ENCODE measurements at places on chromosomes 12 and 14.

DNA sequence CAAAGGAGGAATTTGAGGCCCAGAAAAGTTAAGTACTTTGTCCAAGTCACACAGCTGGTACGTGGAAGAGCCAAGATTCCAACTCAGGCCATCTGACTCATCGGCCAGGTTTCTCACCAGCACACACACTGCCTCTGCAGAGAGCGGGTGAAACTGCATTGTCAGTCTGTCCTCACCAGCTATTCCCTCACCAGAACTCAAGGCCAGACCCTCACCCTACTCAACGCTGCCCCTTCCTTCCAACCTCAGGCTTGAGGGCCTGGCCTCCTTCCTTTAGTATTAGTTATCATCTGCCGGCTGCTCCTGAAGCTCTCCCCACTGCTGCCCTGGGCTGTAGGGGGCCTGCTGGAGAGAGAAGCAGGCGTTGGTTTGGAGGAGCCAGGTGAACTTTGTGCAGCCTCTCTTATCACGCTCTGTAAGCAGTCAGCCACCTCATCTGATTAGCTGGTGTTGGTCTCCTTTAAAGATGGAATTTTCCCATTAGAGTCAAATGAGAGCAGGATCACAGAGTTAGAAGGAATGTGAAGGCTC is 16.6 kb upstream of the PLEK2 start:
- DNase-seq: no peak

GRCh38 chr14:22978981-22979671 is 3.2 kb downstream of the AJUBA start:
- DNase-seq: no peak

DNA sequence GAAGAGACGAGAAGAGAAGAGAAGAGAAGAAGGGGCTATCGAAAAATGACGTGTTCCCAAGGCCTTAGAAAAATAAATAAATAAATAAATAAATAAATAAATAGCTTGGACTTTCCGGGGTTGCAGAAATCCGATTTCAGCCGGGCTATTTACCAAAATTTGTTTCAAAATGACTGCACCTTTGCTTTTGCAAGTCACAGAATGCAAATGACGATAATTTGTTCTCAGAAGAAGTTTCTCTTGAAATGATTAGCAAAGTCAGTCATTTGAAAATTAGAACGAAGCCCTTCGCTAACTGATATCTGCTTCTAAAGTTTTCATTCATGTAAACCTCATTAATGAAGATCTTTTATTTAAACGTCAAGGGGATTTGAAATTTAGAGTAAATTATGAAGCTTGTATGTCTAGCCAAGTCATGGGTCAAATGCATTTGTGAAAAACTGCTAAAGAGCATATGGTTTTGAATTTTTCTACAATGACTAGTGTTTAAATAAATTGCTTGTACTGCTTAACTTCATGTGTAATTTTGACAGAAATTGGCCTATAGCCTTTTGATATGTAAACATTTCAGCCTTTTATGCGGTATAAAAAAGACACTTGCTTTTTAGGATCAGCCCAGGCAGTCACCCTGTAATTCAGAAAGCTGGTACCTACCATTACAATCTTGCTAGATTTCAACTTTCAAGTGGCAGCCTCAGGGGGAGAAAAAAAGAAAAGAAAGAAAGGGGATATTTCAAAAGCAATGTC is 4.6 kb upstream of the GSC start:
- DNase-seq: no peak

DNA sequence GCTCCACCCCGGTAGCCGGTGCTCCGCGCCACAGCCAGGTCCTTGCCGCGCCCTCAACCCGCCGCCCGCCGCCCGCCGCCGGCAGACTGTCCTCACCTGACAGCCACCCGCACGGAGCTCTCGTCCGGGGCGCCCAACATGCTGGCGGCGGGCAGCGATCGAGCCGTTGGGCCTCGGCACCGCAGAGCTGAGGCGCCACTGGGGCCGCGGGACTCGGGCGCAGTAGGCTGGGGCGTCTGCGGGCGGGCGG is 164 bp downstream of the KIF21A start:
- DNase-seq: no peak

GRCh38 chr12:6316921-6317692 is 6.6 kb downstream of the PLEKHG6 start:
- no peak for DNase-seq
